Epithelial cell of prostate (primary cell): ENCODE measurements at places on chromosomes 2 and 18.

- DNase-seq, result peak; percentile 36
Measured at GRCh38 chr2:75516378-75517360, 44.1 kb downstream of the EVA1A start.

- DNase-seq, result no peak
Measured at GRCh38 chr2:126855606-126856005, 43.1 kb upstream of the TEX51 start.

DNA sequence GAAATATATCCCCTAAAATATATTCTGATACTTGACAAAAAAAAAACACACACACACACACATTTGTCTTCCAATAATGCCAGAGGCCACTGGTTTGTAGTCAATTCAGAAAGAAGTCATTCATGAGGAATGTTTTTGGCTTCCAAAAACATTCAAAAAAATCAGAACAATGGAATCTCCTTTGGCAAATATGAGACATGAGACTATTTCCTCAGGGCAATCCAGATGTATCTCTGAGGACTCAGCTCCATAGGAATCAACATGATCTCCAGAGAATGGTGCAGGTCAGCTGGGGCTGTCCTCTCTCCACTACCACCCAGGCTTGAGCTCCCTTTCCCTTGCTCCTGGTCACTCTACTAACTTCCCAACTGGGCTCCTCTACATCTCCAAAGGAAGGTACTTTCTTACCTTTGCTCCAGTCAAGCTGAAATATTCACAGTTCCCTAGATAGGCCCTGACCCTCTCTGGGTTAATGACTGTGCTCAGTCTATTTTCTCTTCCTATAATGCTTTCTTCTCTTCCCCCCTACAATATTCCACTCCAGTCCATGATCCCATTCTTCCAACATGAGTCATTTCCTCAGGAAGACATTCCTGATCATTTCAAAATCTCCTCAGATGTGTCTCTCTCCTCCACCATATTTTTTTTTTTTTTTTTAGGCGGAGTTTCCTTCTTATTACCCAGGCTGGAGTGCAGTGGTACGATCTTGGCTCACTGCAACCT is 145.3 kb downstream of the C1D start:
- peak; percentile 55 for DNase-seq

DNA sequence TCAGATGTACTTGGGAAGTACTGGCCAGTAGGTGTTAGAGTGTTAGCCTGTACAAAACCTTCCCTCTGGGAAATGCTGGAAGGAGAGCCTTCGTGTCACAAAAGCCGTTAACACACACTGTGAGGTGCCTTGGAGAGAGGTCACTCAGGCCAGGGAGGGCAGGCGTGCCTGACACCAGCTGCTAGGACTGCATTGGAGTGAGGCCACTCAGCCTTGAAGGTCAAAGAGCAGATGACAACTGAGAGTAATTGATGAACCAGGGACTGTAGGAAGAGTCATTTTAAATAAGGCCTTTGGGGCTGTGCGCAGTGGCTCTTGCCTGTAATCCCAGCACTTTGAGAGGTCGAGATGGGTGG is 45.4 kb downstream of the ASAP2 start:
- DNase-seq, result no peak

DNA sequence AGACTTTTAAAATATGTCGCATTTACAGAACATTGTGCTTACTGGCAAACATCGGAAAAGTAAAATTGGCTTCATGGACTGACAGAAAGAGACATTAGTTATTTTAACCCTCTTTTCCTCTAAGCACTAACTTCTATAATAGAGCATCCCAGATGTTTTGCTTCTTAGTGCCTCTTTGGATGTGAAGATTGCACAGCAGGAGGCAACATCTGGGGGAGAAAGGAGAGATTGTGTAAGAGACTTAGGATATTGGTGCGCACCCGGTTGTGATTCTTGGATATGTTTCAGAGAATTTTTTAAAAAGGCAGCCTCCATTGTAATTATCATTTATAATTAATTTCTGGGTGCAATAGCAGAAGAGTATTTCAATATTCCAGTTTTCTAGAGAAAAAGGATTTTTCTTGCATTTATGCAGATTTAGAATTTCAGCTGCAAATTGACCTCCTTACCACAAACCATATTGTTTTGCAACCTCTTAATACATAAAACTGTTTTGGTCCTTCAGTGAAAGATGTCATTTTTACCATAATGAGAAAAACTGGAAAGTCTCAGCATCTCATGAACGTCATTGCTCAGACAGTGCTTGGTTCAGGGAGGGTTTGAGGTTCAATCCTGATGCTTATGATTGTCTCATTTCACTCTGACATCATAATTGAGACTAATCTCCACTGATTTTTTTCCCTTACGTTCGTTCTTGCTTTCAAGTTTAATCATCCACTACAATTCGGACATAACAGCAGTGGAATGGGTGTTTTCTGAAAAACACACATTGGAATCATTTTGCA is 404.3 kb downstream of the ZNF521 start:
- DNase-seq, result no peak

GRCh38 chr2:227413371-227413770 is 25.6 kb upstream of the SCYGR1 start:
- no peak for DNase-seq

GRCh38 chr2:69754633-69755032 is 12.7 kb downstream of the ANXA4 start:
- no peak for DNase-seq
